ENCODE measurements at places on chromosomes 11 and 22. TPM values are rescaled to one million over a fixed set of nuclear protein-coding genes. Genes with fewer than 3 reads are reported as not detected.

OR51G1 gene
- not detected for total RNA-seq

SLCO2B1 gene
- 80.6 TPM for total RNA-seq

PHF21B gene
- total RNA-seq = 4.2 TPM

KRTAP5-8 gene
- 2.8 TPM for total RNA-seq

DNA sequence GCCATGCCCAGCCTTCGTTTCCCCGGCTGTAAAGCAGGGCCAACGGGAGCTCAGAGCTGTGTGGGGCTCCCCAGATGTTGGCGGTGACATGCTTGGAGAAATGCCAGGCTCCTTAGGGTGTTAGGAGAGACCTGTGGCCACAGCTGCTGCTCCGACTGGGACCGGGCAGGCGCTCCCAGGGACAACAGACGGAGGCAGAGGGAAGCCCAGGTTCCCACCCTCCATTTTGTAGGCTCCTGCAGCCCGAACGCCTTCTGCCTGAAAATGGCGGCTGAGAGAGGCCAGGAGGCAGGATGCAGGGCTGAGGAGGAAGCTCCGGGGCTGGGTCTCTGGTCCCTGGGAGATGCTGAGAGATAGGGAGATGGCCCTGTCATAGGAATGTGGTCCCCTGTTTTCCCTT, 10.0 kb downstream of the CD6 start:
- no peak for DNase-seq
- no peaks in the 10 kb centered on the region for H3K4me1 ChIP-seq
- H3K27me3 ChIP-seq = no peaks in the 10 kb centered on the region
- no peak overlapping the region for H3K4me3 ChIP-seq

DNA sequence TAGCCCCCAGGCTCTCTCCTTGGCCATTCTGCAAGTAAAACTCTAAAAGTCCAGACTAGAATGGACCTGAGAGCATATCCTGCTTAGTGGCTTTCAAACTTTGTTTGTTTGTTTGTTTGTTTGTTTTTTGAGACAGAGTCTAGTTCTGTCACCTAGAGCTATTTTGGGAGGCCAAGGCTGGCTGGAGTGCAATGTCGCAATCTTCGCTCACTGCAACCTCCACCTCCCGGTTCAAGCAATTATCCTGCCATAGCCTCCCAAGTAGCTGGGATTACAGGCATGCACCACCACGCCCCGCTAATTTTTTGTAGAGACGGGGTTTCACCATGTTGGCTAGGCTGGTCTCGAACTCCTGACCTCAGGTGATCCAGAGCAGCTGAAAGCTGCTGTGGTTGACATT, 28.9 kb downstream of the DAGLA start:
- no peaks in the 10 kb centered on the region for H3K36me3 ChIP-seq
- no peak overlapping the region for H3K4me3 ChIP-seq
- no peak overlapping the region for H3K27ac ChIP-seq
- no peaks in the 10 kb centered on the region for H3K27me3 ChIP-seq

GRCh38 chr11:19672586-19673206, 39.9 kb upstream of the NAV2 start:
- no peaks in the 10 kb centered on the region for H3K36me3 ChIP-seq
- no peak for DNase-seq
- H3K4me1 ChIP-seq = peaks cover 9% of the 10 kb centered on the region
- no peaks in the 10 kb centered on the region for H3K27me3 ChIP-seq
- H3K4me3 ChIP-seq = no peak overlapping the region

GRCh38 chr11:17543574-17544180, 539 bp downstream of the USH1C start:
- H3K4me1 ChIP-seq = no peaks in the 10 kb centered on the region
- H3K27me3 ChIP-seq = peaks cover 43% of the 10 kb centered on the region
- no peaks in the 10 kb centered on the region for H3K36me3 ChIP-seq

- H3K36me3 ChIP-seq = no peaks in the 10 kb centered on the region
- H3K27ac ChIP-seq = no peak overlapping the region
- H3K27me3 ChIP-seq = peaks cover 3% of the 10 kb centered on the region
- DNase-seq = no peak
Measured at GRCh38 chr11:17770048-17770652, 35.6 kb downstream of the KCNC1 start.

DNA sequence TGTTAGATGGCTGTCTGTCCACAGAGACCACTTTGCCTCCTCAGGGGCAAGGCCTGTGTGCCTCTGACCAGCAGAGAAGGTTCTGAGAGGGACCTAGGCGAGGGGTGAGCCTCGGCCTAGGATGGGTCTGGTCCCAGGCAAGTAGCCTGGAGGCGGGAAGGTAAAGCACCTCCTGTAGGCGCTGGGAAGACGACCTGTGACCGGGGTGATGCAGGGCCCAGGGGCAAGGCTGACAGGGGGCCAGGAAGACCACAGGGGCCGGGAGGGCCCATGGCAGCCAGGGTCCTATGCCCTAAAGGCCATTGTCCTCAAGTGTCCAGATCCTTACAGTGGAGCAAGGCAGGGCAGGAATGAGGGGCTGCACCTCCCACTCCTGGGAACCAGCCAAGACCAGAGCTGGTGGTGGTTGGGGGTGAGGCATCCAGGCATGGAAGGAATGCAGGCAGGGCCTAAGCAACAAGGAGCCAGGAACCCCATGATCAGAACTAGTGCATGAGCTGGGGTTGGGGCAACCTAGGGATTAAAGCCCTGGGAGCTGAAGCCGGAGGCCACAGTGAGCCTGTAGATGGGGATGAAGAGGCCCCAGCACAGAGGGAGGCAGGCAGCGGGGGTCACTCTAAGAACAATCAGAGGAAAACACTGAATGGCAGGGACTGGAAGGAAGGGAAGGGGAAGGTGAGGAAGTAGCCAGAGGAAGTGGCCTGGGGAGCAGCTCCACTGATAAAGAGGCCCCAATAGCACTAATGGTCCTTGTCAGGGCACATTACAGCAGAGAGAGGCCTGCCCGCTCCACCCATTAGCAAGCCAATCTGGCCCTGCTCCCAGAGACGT, 32.9 kb upstream of the KLHL35 start:
- H3K27ac ChIP-seq = no peak overlapping the region
- DNase-seq = no peak
- H3K4me1 ChIP-seq = peaks cover 6% of the 10 kb centered on the region
- H3K4me3 ChIP-seq = no peak overlapping the region
- no peaks in the 10 kb centered on the region for H3K27me3 ChIP-seq

DNA sequence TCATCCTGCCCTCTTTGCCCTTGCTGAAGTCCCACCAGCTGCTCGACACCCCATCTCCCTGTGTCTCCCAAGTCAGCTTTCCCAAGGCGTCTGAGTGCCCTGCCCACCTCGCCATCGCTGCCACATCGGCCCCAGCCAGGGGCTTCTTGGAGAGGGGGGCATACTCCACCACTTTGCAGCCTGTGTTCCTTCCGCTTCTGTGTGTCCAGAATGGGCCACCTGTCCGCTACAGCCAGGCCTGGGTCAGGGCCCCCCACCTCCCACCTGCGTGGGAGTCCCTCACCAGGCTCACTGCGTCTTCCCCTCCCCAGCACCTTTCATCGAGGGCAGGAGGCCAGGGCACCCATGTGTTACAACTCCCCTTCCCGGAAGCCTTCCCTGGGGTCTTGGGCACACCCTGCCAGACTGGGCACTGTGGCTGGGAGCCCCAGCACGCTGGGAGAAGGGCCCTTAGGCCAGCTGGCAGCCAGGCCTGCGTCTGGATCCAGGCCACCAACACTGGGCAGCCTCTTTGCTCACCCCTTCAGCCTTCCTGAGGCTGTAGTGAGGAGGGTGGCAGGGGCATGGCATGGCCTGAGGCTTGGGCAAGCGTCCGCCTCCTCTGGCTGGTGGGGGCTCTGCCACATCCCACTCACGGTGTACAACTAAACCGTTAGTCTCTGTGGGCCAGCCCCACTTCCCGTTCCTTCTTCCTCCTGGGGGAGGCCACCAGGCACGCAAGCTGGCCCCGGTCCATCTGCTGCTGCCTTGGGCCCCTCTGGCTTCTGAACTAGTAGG, 13.4 kb downstream of the CPT1A start:
- no peak overlapping the region for H3K27ac ChIP-seq
- H3K27me3 ChIP-seq = no peaks in the 10 kb centered on the region
- no peak for DNase-seq
- H3K4me3 ChIP-seq = no peak overlapping the region

DNA sequence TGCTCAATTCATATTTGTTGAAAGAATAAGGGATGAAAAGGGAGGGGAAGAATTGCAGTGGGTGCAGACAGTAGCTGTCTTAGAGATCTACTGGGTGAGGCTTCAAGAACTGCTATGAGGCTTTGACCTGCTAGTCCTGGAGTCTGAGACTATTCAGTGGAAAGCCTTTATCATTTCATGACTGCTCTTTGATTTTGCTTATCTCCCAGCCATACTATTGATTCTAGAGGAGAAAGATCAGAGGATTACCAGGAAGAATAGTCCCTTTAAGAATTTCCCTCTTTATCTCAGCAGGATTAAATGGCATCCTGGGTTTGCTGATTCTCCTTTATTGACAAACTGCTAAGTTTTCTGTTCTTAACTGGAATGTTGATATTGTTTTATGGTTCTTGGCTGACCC, 107.5 kb upstream of the SORL1-AS1 start:
- H3K36me3 ChIP-seq = no peaks in the 10 kb centered on the region
- H3K4me1 ChIP-seq = no peaks in the 10 kb centered on the region
- H3K27ac ChIP-seq = no peak overlapping the region
- H3K27me3 ChIP-seq = no peaks in the 10 kb centered on the region
- no peak overlapping the region for H3K4me3 ChIP-seq
